Activated naive CD4-positive, alpha-beta T cell treated with Interleukin-2 at 50 U/mL for 16 hours (primary cell): ENCODE measurements at places on chromosomes 6 and 20.

DNA sequence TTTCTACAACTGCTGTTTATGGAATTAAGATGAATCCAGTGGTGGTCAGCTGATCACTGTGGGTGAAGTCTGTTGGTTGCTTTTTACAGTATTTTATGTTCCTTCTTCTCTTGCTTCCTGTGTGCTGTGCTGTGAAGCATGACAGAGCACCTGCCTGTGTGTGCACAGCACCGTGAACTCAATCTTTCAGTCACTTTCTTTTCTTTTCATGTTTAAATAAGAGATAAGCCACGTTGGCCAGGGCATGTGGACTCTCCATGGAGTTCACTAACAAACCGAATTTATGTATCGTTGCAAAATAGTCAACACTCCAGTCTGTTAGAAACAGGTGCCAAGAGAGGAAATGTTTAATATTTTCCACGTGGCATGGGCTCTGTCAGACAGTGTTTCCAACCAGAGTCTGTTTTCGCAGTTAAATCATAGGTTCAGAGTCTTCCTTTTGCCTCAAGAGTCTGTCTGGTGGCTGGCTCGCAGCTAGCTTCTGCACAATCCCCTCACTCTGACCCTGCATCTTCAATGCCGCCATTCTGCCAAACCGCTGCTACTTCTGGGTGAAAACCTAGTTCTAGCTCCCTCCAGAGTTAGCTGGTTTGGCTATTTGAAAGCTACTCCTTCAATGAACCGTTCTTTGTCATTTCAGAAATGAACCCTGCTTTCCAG is 73.2 kb downstream of the QRSL1 start:
- DNase-seq, result no peak

- DNase-seq, result no peak
These were observed 14.6 kb upstream of the RIPOR2 start for GRCh38 chr6:24950218-24950941.

GRCh38 chr20:25089096-25089495 is 7.2 kb upstream of the VSX1 start:
- no peak for DNase-seq

DNA sequence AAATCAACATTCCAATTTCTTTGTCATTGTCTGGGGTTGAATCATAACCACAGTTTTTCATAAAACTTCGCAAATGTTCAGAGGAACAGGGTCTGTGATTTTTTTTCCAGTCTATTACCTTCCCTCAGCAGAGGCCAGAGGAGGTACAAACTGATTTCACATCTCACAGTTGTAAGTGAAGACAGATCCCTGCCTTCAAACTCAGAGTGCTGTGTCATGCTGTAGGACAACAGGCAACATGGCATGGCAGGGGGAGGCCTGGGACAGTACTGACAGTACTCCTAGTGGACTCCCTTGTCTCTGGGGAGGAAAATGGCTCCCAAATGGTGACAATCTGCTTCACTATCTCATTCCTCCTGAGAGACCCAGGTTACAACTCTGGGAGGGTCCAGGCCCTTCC is 308.6 kb downstream of the CDC5L start:
- no peak for DNase-seq

- no peak for DNase-seq
These were observed 463.9 kb upstream of the JAG1 start for GRCh38 chr20:11137688-11138087.

DNA sequence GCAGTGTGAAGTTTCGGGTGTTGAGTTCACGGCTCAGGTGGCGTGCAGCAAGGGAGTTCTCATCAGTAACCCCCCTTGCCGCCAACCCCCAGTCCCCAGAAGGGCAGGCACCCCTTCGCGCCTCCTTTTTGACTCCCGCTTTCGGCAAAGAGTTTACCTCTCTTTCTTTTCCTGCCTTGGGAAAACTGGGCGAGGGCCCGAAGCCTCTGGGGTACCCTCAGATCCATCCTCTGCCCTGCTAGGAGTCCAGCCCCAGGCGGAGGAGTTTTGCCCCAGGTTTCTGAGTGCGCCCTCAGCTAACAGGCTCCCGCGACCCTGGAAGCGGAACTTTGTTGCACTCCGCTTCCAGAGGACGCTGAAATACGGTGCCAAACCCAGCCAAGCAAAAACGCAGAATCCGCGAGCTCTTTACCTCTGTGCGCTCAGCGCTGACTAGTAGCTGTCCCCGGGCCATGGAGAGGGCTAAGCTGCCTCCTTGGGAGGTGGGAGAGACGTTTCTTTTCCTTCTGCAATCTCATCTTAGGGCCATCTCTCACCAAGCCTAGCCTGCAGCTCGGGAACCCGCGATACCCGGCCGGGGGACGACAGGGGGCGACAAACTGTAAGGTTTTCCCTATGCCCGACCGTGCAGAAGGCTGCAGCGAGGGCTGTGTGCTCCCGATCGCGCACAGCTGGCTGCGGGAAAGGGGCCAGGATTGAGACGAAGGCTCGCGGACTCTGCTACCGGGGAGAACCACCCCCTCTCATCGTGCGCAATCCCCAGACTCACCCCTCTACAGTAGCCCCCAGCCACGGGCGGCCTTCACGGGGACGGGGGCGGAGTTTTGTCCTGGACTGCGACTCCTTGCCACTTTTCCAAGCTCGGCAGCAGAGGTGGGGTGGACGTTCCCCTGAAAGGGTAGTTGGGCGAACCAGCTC is 2.7 kb upstream of the PAX1 start:
- DNase-seq, result no peak

GRCh38 chr20:46600286-46600752 is 49.9 kb upstream of the OCSTAMP start:
- DNase-seq, result no peak

- no peak for DNase-seq
These were observed 190.7 kb downstream of the PLCB1 start for GRCh38 chr20:8322662-8323217.

- peak; percentile 13 for DNase-seq
These were observed at the start of gene CD24 for GRCh38 chr6:106974336-106974998. CD24 (minus strand) TSS chr6:106974729; CDS start chr6:106974646, 83 bp downstream.

DNA sequence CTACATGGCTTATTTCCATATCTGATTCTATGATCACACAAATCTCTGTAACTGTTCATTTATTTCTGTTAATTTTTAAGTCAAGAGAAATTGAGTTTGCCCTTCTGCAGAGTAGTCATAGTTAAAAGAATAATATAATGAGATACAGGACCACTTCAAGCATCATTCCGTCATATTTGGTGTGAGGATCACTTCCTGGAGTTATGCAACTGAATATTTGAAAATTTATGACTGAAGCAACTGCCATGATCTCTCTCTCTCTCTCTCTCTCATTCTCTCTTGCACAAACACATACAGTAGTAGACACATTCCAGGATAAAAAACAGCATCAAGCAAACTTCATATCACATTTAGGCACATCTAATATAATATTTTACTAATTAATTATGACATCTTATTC is 116.4 kb downstream of the COL9A1 start:
- DNase-seq, result no peak

DNA sequence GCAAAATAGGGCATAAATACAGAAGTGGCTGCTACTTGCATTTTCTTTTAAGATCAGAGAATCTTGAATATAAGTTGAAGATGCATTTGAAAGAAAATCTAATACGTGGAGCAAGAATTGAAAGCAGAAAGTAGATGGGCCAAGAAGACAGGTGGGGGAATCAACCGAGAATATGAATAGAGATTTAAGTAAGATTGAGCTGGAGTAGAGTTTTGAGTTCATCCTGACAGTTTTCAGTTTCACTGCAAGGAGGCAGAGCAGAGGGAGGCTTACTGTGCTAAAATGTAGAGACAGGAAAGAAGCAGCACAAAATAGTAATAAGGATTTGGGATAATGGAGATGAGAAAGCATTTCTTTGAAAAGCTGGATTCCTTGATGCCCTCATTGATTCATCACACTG is 214.5 kb downstream of the GJA1 start:
- DNase-seq, result no peak

GRCh38 chr6:42010909-42011308 is 39.4 kb upstream of the TAF8 start:
- DNase-seq, result no peak

DNA sequence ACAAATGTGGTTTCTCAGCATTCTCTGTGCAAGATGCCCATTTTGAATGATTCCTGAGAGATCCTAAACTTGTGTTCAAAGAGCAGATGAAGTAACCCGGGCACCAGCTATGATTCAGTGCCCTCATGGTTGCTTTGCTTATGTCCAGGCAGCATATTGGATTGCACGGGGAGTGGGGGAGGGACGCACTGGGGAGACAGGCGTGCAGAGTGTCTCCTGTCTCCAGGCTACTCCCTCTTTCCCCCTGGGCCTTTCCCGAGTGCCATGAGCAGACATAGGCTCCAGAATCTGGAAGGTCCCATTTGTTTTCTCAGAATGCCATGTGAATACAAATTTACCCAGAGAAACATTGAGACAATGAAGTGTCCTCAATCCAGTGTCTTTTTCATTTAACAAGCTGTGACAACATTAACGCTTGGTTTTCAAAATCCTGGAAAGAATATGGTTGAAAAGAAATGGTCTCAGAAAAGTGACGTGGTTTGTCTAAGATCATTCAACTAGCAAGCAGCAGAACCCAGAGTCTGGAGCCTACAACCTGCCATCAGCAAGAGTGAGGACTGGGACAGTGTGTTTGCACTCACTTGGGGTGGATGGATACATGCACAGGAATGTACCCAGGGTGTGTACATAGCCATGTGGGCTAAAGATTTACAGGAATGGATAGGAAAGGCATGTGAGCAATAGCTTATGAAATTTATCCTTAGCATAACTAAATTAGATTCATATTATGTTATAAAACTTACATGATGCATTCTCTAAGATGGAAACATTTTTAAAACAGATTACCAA is 4.2 kb downstream of the SYNDIG1 start:
- no peak for DNase-seq

GRCh38 chr20:2473516-2473915 is 2.9 kb upstream of the SNRPB start:
- no peak for DNase-seq

GRCh38 chr6:83069633-83070032 is 2.2 kb downstream of the DOP1A start:
- no peak for DNase-seq

- DNase-seq, result no peak
These were observed 129.6 kb downstream of the PACRG start for GRCh38 chr6:162857326-162857725.

DNA sequence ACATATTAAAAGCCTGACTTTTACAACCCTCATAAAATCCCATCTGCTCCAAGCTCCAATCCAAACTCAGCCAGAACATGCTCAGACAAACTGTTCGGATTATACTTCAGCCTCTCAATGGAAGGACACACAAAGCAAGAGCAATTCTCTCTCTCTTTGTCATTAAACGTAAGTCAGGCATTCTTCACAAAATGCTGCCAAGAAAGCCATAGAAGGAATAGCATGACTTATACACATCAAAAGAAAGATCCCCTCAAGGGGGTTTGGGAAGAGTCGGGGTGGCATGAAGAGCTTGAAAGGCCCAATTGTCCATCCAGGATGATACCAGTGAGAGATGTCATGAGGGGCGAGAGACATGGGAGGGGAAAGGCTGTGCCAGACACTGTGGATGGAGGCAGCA is 268.9 kb downstream of the PREX1 start:
- DNase-seq, result no peak

DNA sequence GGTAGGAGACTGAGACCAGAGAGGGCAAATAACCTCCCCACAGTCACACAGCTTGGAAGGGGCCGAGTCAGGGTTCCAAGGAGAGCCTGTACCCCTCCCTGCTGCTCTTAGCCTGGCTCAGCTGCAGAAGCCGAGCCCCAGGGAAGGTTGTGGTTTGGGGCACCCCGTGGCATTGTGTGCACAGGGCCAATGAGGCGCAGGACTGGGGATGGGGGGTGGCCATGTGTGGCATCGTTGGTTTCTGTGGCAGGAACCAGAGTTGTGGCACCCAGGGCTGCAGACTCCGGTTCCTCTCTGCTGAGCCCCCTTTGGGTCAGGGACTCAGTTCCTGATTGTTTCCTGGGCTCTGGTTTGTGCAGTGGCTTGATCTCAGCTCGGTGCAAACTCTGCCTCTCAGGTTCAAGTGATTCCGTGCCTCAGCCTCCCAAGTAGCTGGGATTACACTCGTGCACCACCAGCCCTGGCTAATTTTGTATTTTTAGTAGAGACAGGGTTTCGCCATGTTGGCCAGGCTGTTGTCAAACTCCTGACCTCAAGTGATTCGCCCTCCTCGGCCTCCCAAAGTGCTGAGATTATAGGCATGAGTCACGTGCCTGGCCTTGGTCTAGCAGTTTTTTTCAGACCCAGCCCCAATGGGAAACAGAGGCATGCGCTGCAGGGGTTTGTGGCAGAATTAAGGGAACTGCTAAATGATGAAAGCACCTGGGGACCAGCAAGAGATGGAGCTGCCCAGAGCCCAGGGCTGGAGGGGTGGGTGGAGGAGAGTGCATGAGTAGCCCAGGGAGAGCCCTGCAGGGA is 221.0 kb upstream of the SULF2 start:
- DNase-seq, result no peak
